Putamen (tissue), 1 donor: ENCODE measurements at places on chromosomes 4 and X.

- DNase-seq, result no peak
These were observed 26.5 kb downstream of the ZNF81 start for GRCh38 chrX:47863187-47863586.

GRCh38 chr4:109278594-109279031 is 23.8 kb downstream of the COL25A1 start:
- DNase-seq, result no peak

DNA sequence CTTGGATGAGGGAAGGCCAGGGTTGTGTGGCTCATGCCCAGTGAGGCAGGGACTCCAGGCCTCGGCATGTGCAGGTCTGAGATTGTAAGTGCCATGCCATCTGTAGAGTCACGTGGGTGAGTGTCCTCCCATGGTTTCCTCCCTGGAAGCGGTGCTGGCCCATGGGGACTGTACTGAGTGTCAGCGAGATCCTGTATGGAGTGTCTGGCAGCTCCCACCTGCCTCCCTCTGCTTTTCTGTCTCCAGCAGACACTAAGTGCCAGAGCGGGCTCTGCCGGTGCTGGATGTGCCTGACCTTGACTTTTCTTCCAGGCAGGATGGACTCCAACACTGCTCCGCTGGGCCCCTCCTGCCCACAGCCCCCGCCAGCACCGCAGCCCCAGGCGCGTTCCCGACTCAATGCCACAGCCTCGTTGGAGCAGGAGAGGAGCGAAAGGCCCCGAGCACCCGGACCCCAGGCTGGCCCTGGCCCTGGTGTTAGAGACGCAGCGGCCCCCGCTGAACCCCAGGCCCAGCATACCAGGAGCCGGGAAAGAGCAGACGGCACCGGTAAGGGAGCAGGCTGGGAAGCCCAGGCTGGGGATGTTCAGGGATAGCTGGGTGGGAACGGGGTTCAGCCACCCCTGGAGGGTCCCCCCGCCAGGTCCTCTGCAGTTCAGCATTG is 7.6 kb downstream of the WFS1 start:
- DNase-seq, result no peak

GRCh38 chr4:87049508-87049907 is 114.7 kb downstream of the AFF1 start:
- no peak for DNase-seq

DNA sequence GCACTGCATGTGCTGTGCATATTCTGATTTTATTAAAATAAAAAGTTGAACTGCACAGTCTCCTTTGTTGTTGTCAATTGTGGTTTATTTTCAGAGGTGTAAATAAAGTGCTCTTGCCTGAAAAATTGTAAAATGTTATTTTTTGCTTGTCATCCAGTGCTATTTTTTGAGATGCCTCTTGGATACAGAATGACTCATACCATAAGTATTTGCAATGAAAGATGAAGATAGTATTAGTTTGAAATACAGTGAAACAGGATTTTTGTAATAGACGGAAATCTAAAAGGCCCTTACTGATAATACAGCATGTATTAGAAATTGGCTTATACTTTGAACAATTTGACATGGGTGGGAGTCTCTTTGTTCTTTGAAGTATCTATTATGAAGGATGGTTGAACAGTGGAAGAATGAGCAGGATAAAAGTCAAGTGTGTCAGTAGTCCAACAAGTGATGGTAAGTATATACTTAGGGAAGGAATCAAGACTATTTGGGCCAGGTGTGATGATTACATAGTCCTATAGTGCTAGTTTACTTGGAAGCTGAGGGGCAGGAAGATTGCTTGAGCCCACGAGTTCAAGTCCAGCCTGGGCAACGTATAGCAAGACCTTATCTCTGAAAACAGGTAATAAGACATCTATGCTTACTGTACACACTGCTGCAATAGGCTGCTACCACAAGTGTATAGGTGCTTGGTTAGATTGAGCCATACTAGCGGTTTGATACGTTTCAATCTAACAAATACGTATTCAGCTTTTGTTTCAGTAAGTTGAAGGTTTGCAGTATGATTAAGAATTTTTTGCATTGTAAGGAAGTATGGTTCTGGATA is 16.4 kb downstream of the DDX3X start:
- no peak for DNase-seq
